HL-60 (cell line): ENCODE measurements at places on chromosomes 11 and 22.
A peak's percentile ranks its signal among the peaks of the same experiment; 100 is the strongest.

DNA sequence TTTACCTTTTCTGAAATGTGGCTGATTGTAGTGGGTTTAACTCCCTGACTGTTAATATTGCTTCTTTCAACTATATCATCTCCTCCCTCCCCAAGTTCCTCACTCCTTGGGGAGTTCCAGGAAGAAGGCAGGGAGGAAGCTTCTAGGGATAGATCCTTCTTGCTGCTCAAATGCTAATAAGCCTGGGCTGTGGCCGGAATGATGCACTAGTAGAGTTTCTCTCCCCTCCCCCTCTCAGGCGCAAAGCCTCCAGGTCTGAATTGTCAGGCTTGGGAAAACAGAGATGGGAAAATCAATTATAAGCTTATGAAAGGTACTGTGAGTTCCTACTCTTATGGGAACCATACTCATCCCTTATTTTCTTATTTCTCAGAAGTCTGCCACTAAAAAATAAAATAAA, 30.8 kb downstream of the FEZ1 start:
- no peak for DNase-seq

DNA sequence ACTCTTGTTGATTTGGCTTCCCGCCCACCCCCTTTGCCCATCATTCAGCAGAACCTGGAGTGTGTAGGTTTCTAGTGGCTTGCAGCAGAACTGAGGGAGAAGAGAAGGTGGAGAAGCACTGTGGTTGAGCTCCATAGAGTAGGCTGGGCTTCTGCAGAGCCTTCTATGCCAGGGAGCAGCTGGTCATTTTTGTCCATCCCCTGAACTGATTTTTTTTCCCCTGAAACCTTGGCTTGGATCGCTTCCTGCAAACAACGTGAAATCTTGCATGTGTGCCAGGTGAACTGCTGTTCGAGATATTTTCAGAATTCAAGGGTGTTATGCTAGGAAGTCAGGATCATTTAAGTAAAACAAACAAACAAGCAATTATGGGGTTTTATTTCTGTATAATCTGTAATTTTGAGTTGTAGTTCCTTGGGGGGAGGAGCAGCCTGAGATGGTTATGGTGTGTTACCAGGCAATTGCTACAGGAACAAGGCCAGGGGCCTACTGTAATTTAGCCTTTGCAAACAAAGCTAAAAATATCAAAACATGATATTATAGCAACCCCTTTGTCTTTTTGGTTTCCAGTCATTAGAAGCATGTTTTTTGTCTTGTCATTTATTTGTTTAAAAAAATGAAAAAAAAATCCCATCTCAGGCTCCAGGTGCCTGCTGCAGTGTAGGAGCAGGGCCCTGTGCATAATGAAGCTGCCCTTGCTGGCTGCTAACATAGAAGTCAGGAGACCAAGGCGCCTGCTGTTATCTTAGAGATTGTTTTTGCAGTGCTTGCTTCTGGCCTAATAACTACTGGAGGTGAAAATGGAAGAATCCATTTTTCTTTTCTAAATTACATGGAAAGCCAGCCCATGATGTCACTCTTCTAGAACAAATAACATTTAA, 152.4 kb upstream of the TTC12 start:
- DNase-seq: no peak

GRCh38 chr22:17232406-17232805, 13.2 kb upstream of the ADA2 start:
- no peak for DNase-seq

GRCh38 chr22:43176090-43176489, 10.8 kb downstream of the TTLL12 start:
- DNase-seq: no peak

DNA sequence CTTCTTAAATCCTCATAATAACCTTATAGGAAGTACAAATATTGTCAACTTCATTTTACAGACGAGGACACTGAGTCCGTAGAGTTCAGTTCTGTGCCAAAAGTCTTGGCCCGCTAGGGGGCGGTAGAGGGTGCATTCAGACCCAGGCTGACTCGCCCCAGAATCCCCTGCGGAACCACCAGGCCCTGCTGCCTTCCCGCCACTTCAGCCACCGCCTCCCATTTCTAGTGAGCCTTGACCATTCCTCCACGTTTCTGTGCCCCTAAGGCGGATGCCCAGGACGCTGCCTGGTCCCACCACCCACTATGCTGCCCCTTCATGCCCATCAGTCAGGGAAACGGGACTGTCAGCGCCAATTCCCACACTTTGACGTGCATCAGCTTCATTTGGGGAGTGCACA, 19.1 kb downstream of the SYT13 start:
- DNase-seq: no peak

- DNase-seq: no peak
Measured at GRCh38 chr22:19206287-19206686, 27.8 kb upstream of the SLC25A1 start.

DNA sequence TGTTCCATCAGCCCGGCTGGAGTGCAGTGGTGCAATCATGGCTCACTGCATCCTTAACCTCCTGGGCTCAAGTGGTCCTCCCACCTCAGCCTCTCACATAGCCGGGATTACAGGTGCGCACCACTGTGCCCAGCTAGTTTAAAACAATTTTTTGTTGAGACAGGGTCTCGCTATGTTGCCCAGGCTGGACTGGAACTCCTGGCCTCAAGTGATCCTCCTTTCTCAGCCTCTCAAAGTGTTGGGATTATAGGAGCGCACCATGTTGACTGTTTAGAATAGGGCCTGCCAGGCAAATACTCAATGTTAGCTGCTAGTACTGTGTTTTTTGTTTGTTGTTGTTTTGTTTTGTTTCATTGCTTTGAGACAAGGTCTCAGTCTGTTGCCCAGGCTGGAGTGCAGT, 66.4 kb downstream of the ARHGAP8 start:
- DNase-seq: no peak

GRCh38 chr11:116733969-116734508, 38.7 kb downstream of the BUD13 start:
- DNase-seq: peak; percentile 53

GRCh38 chr11:126756855-126757254, 243.7 kb downstream of the KIRREL3 start:
- no peak for DNase-seq

GRCh38 chr11:92765965-92766371, 203.5 kb upstream of the MTNR1B start:
- DNase-seq: no peak

- DNase-seq: no peak
Measured at GRCh38 chr11:114170226-114170625, 110.7 kb downstream of the ZBTB16 start.

GRCh38 chr11:9153651-9154050, 62.3 kb upstream of the SCUBE2 start:
- no peak for DNase-seq

GRCh38 chr11:64443001-64443400, 84.0 kb downstream of the RPS6KA4 start:
- DNase-seq: no peak

DNA sequence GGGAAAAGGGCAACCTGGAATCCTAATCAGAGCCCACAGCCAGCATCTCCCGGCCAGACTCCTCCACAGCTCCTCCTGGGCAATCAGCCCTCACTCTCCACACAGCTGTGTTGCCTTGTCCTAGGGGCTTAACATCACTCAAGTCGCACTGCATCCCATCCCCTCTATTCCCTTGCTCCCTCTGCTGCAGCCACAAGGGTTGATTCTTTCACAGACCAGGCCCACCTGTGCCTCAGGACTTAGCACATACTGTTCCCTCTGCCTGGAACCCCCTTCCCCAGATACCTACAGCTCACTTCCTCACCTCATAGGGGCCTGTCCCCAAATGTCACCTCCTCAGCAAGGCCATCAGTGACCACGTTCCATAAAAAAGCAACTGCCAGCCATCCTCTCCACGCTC, 18.4 kb downstream of the SPATA19 start:
- DNase-seq: no peak

DNA sequence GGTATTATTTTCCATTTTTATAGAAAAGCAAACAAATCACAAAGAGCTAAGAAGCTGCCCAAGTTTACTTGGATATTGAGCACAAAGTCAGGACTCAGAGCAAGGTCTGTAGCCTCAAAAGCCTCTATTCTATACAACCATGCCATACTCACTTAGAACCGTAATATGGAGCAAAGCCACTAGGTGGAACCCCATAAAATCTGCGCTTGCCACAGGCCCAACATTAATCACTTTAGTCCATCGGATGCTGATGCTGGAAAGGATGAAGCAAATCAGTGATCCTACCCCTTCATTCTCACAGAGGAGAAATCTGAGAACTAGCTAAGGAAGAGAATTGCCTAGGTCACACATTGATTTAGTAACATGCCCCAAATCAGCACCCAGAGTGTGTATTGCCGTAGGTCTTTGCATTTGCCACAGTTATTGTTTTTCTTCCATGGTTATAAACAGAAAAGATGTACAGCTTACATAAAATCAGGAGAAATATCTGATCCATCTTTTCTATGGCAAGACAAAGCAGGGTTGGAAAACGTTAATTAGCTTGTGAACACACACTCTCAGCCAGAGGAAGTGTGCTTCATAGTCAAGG, 56.7 kb upstream of the RAB38 start:
- DNase-seq: no peak

- no peak for DNase-seq
Measured at GRCh38 chr11:73622926-73623593, 23.3 kb upstream of the PLEKHB1 start.

DNA sequence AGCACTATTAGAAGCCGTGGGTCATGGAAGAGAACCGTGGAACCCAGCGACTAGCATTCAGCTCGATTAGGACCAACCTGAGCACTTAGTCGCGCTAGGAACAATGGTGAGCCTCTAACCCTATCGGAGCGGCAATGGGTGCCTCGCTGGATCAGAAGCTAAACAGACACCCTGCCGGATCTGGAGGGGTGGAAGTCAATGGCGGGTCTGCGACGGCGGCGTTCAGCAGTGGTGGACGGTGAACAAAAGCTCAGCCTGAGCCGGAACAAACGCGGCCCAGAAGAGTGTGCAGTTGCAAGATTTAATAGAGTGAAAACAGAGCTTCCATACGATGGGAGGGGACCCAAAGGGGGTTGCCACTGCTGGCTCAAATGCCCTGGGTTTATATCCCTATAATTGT, 391.8 kb upstream of the DDI1 start:
- DNase-seq: no peak

DNA sequence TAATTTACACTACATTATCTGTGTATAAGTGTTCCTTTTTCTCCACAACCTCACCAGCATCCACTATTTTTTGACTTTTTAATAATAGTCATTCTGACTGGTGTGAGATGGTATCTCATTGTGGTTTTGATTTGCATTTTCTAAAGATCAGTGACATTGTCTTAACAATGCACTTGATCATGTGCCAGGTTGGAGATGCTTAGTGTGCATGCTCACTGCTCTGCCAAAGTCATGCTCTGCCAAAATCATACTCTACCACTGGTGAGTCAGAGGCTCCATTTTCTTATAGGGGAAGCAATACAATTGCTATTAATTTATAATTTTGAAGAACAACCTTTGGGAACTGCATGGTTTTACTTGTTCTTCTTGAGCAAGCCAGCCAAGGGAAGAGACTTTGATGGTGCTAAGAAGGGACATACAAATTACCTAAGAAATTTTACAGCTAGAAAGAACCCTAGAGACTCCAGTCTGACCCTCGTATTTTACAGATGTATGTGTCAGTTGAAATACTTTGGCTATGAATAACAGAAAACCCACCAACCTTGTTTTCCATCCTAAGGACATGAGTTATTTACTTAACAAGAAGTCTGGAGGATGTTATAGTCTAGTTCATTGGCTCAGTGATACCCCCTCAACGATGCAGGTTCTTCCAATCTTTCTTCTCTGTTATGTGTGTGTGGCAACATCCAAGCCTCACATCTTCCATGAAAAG, 368.9 kb downstream of the DDX10 start:
- no peak for DNase-seq

GRCh38 chr11:135008001-135008405, 596.0 kb upstream of the B3GAT1 start:
- no peak for DNase-seq

DNA sequence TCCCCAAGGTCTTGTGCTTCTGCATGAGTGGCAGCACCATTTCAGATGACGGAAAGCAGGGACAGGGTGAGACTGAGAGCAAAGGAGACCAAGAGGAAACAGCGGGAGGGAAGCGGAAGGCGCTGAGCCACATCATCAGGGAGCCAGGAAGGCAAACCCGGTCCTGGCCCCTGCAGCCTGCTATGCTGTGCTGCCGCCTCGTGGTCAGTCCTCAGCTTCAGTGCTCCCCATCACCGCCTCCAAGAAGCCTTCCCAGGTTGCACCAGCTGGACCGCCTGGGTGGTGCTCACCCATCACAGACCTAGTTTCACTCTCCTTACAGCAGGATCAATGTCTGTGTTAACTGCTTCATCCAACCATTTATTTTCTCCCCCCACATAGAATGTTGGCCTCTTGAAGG, 73.0 kb upstream of the PHF21B start:
- no peak for DNase-seq

DNA sequence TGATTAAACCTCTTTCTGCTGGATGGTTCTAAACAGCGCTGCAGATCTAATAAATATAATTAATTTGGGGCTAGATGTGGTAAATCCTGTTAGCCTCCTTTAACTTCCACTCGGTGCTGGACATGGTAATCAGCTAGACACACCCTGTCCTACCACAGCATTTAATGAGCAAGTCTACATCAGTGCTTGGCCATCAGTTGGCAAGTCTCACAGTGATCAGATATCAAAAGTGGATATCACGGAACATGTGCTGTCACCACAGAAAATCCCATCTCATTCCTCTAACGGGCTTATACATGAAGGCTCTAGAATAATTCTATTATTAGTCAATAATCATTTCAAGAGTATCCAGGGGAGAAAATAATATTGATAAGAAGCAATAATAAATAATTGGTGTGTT, 5.6 kb upstream of the USP28 start:
- no peak for DNase-seq

DNA sequence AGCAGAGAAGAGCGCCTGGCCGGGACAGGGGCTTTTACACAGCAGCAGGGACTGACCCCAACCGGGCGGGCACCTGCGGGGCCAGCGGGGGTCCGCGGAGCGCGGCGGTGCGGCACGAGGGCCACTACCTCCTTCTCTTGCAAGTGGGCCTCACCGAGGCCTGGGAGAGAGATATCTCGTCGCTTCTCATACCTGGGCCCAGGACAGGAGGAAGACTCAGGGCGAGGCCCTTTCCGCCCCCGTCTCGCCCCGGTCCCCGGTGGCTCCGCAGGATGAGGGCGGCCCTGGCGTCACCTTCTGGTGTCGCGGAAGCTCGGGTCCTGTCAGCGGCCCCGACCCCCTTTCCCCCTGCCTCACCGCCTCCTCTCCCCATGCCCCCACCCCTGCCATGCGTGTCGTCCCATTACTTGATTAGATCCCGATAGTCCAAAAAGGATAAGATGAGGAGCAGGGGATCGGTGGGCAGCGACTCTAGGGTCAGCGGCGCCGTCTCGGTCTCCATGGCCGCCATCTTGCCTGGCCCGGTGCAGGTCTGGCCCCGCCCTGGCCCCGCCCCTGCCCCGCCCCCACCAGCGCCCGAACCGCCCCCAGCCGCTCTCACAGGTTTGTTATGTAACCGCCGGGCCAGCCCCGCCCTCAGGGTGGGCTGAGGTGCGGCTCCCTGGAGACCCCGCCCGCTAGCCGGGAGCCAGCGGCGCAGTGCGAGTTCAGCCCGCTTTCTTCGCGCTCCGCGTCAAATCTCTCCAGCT, at the start of gene FBXO3:
Gene FBXO3, minus strand, starts transcription at position 534 of the 749 bp plus-strand sequence. Its CDS starts 23 bp downstream, at position 511.
- DNase-seq: peak; percentile 70
